ENCODE measurements at places on chromosomes 11 and 22.

GRCh38 chr11:91749251-91749650 is 475.4 kb upstream of the FAT3 start:
- DNase-seq, result no peak

DNA sequence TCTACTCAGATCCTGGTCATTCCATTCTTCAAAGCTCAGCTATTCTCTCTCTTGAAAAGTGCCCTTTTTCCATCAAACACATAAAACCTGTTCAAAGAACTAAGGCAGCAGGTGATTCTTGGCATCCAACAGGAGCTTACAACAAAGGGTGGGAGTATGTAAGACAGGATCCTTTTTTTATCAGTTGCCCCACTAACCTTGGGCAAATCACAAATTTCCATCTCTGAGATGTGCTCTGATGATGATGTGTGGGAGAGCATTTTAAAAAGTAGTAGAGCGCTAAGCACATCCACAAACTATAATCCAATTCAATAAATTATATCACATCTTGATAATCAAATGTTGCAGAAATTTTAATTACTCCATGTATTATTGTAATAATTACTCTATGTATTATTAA is 53.7 kb upstream of the FDX1 start:
- no peak for DNase-seq

DNA sequence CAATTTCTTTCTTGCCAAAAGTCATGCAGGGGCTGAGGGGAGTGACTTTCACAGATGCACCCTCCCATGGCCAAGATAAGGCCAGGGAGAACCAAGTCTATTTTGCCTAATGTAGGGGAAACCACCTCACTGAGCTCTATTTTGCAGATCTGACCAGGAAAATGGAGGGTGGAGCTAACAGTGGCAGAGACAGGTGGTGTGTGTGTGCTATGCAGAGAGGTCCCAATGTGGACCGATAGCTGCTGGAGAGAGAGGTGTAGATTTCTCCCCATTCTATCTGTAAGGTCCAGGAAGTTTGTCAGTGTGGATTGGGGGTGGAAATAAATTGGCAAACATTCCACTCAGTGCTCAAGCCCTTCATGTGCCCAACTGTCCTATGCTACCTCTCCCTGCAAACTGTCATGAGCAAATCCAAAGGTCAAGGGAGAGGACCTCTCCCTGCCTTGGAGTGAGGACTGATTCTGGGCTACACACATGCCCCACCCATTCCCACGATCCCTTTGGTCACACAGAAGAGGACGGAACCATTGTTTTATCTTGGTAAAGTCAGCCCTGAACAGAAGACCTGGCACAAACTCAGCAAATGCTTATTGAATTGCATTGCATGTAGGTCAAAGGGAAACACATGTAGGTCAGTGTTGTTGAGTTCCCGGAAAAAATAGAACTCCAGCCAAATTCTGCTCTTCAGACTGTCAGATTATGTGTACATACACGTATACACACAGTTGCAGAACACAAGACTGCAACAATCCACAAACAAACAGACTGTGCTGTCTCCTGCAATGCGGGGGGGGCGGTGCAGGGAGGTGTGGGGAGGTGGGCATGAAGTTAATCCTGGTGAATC is 65.9 kb downstream of the C11orf58 start:
- no peak for DNase-seq

DNA sequence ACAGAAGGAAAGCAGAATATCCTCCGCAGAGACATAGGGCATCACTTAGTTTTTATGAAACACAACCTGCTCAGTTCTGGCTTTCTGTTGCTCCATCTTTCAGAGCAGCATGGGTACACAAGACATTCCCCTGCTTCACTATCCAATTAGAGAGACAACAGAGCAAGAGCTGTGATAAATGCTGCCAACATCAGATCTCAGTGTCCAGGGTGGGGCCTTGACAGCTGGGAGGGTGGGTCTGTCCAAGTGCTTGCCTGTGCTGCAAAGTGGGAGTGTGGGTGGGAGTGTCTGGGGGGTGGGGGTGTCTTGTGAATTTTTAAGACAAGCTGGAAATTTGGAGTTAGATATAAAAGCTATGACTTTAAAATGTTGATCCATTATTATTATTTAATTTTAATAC is 369.6 kb downstream of the TENM4 start:
- DNase-seq, result no peak

DNA sequence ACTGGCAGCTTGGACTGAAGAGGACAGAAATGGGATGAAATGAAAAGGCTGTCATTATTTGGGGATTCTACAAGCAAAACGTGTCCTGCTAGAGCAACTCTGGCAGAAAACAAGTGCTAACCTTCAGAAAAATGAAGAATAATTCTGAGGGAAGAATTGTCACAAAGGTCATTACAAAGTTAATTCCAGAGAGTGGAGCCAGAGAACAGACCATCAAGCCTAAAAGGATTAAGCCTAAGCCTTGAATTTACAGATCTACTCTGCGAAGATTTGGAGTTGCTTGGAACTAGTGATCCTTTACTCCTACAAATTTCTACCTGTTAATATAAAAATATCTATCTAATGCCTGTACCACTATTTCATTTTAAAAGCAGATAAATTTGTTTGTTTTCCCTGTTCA is 1077.3 kb upstream of the CNTN5 start:
- no peak for DNase-seq

- DNase-seq, result no peak
Observed at GRCh38 chr11:112999520-112999919, 38.3 kb downstream of the NCAM1 start.

DNA sequence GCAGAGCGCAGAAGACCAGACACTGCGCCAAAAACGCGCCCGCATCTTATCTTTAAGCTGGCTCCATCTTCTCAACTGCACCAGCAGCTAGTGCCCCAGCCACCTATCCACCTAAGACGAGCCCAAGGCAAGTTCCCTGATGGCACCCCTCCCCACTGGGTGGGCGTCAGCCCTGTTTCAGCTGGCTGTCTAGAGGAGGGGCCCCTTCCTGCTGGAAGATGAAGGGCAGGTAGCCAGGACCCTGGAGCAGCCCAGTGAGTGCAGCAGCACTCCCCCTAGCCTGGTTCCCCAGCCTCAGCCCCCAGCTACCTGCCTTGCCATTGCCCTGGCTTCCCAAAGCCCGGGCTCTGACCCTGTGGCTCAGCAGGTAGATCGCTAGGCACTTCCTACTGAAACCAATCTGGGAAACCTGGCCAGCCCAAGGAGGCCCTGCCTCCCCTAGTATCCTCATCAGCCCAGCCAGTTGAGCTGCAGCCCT is 28.3 kb downstream of the ARVCF start:
- DNase-seq, result no peak

GRCh38 chr22:29311464-29312217 is 3.9 kb downstream of the RASL10A start:
- no peak for DNase-seq

GRCh38 chr11:130772266-130773227 is 143.7 kb downstream of the SNX19 start:
- peak; percentile 84 for DNase-seq

DNA sequence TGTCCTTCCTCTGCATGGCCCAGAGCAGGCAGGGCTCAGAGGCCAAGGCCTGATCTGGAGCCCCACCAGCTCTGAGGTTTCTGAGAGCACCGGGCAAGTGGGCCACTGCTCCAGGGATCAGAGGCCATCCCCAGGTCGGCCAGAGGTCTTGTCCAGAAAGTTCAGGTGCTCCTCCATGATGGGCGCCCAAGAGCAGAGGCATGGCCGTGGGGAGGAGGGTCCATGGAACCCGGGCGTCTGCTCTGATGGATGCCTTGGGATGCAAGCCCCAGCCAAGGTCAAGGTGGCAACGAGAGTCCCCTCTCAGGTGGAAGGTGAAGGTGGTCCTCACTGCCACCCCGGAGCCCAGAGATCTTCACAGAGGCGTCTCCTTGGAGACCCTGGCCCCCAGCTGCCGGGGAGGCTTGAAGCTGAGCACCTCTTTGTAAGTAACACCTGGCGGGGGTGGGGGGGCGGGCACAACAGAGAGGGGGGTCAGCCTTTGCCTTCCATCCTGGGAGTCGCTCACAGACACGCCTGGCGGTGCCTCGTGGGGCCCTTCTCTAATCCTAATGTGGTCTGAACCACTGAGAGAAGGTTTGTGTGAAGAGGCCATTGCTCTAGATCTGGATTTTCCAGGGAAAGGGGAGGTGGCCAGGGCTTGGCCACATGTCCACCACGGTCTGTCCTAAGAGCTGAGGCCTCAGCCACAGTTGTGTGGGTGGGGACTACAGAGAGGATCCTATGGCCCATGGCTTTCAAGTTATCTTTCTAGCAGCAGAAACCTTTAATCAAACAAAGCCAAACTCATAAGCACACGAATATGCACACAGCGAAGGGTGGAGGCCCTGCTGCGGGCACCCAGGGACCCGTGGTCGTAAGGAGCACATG is 2.2 kb upstream of the HDAC10 start:
- no peak for DNase-seq

DNA sequence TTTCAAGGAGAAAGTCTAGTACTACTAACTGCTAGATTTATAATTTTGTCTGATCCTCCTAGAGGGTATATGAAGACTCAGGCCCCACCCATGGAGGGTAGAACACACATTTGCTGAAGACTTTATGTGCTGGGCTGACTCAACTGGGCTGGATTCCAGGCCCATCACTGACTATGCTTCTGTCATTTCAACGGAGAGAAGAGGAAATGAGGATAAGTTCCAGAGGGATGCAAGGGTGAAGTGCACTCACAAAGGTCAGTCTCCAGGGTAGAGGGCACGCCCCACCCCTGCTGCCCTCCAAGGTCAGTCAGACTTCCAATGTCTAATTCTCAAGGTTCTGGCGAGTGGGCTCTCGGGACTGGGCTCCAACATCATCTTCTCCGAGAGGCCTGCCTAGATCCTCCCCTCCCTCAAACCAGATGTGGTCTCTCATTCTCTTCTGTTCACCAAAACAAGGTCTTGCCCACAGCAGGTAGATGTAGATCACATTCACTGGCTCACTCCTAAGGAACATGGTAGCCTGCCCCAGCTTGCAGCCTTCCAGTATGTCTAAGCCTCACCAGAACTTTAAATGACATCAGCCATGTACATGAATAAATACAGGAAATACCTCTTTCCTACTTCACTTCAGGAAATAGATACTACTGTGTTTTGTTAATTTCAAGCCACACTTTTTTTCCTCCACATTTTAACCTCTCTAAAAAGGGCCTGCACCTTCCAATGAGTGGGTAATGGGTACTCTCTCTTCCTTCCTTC is 7.3 kb upstream of the C11orf86 start:
- DNase-seq, result peak; percentile 78

DNA sequence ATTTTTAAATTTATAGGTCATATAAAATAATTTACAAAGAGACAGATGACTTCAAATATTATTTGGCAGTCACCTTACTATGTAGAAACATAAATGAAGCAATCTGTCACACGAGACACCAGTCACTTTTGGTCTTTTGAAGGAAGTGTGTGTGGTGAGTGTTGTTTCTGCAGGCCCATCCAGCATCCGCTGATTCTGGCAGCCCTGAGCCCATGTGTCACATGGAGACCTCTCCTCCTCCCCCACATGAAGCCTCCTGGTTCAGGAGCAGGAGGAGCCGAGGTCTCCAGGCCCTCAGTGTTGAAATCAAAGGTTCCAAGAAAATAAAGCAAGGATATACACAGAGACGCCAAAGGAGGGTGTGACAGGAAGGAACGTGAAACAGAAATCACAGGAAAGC is 60.1 kb downstream of the ARFGAP3 start:
- no peak for DNase-seq

GRCh38 chr11:46490666-46491065 is 99.1 kb upstream of the CHRM4 start:
- DNase-seq, result no peak

DNA sequence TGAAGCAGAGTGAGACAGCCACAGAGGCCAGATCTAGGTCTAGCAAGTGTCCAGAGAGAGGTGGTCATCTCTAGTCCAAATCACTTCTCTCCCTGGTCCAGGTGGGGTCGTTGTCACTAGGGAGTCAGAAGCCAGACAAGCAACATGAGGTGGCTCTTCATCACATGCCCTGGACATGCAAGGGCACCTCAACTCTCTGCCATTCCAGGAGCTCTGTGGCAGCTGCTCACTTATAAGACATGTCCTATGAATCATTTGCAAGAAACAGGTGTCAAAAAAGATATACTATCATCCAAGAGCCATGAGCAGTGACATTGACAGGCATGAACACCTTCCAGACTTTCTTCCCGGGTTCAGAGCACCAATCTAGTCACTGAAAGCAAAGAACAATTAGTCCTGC is 130.8 kb downstream of the GALNT18 start:
- no peak for DNase-seq

GRCh38 chr11:69394869-69395246 is 86.6 kb upstream of the LINC01488 start:
- no peak for DNase-seq

DNA sequence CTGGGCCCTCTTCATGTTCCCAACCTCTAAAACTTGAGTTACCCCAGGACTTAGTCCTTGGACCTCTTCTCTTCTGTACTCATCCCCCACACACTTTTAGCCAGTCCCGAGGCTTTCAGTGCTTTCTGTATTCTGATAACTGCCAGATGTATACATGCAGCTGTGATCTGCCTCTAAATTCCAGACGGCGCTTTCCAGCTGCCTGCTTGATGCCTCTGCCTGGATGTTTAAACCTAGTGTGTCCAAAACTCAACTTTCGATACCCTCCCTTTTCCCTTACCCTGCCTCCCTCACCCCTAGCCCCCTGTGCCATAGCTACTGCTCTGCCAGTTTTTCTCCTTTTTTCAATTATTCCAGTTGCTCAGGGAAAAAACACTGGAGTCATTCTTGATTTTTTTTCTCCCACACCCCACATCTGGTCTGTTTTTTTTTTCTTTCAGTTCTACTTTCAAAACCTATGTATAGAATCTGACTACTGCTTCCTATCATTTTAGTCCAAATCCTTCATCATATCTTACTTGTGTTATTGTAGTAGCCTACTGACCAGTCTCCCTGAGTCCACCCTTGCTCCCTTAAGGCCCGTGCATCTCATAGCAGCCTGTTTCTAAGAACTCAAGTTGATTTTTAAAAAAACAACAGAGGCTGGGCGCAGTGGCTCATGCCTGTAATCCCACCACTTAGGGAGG is 32.9 kb upstream of the TECTA start:
- no peak for DNase-seq

DNA sequence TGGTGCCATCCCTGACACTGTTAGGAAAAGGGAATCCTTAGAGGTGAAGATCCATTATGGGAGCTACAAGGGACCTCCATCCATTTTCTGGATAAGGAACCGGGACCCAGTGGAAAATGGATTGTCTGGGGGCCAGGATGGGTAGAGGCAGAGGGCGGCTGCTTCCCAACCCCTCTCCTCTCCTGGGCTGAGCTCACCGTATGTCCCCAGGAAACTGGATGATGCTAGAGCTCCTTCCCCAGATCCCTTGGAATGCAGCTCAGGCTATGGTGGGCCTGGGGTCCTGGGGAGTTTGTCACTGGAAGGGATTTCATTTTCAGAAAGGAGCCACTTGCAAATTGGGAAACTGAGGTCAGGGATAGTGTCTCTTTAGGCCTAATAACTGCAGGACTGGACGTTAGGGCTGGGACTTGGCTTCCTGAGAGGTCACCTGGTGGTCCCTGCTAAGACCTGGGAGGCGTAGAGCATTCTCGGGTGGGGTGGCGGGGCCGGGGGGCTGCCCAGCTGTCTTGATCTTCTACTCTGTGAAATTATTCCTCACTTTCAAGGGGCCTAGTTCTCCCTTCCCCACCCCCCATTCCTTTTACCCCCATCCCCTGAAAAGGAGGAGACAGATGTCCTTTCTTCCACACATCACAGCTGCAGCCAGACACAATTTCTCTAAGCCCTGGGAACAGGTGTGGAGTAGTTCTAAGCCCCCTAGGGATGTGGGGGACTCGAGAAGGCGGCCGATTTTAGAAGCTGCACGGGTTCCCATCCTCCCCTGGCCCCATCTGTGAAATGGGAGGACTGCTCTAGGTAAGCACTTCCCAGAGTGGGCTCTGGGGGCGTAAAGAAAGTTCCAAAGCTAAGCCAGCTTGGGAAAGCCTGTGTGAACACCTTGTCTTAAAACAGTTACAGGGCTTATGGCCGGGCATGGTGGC is 99.8 kb downstream of the PKNOX2 start:
- no peak for DNase-seq

- DNase-seq, result no peak
Observed at GRCh38 chr11:11636671-11637070, 14.9 kb upstream of the GALNT18 start.
